ENCODE measurements at places on chromosomes 7 and 10. TPM values are rescaled to one million over a fixed set of nuclear protein-coding genes. Genes with fewer than 3 reads are reported as not detected.
A peak's percentile ranks its signal among the peaks of the same experiment; 100 is the strongest.

- no peak for DNase-seq
These were observed 49.6 kb downstream of the INPP5A start for GRCh38 chr10:132587175-132587574.

DNA sequence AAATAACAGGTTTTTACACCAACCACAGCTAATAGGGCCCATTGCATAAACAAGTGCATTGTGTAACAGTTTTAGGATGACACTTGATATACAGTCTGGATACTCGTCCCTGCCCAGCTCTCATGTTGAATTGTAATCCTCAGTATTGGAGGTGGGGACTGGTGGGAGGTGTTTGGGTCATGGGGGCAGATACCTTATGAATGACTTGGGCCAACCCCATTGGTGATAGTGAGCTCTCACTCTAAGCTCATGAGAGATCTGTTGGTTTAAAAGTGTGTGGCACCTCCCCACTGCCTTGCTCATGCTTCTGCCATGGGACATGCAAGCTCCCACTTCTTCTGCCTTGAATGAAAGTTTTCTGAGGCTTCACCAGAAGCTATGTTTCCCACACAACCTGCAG lies 136.7 kb downstream of the PDE1C start:
- DNase-seq, result no peak

DNA sequence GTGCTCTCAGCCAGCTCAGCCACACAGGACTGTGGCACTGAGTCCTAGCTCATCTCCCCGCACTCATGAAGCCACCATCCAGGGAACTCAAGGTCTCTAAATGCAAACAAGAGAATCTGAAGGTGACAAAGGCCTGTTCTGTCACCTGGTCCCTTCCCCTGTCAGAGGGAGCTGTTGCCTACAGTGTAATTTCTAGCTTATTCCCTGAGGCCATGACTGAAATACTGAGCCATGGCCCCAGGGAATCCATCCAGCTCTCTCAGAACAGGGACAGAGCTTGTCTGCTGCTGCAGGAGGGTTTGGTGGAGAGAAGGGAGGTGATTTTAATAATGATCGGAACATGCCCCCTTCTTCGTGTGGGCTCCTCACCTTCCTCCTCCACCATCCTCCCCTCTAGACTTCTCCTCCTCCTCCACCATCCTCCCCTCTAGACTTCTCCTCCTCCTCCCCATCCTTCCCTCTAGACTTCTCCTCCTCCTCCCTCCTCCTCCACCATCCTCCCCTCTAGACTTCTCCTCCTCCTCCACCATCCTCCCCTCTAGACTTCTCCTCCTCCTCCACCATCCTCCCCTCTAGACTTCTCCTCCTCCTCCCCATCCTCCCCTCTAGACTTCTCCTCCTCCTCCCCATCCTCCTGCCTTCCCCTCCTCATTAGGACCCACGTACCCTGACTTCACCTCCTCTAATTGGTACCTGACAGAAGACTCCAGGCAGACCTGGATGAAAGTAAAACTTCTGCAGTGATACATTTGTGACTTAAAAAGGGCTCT lies 338.0 kb upstream of the MKI67 start:
- DNase-seq, result no peak

The SDK1 gene
- 2.8 TPM for polyA plus RNA-seq

The NXPH1 gene
- polyA plus RNA-seq, result 0.12 TPM

DNA sequence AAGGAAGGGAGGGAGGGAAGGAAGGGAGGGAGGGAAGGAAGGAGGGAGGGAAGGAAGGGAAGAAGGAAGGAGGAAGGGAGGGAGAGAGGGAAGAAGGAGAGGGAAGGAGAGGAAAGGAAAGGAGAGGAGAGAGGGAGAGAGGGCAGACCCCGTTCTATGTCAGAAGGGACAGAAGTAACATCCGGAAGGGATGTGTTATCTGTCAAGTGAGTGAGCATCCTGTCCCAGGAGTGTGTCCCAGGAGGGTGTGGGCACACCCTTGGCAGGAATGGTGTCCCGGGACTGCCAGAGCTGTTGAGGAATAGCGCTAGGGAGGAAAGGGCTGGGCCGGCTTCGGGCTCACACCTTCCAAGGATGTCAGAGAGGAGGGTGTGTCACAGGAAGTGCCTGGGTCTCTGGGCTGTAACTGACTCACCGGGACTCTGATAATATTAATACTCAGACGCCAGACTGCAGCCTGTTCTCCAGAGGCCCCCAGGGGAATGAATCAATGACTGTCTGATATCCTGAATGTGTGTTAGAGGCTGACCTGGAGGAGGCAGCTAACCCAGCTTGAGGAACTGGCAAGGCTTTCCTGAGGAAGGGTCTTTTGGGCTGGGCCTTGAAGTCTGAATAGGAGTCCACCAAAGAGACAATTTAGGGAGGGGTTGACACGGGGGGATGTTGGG lies 125.6 kb upstream of the TNRC18 start:
- DNase-seq, result no peak

- DNase-seq, result no peak
These were observed 301.6 kb upstream of the SEMA3D start for GRCh38 chr7:85488406-85488805.

DNA sequence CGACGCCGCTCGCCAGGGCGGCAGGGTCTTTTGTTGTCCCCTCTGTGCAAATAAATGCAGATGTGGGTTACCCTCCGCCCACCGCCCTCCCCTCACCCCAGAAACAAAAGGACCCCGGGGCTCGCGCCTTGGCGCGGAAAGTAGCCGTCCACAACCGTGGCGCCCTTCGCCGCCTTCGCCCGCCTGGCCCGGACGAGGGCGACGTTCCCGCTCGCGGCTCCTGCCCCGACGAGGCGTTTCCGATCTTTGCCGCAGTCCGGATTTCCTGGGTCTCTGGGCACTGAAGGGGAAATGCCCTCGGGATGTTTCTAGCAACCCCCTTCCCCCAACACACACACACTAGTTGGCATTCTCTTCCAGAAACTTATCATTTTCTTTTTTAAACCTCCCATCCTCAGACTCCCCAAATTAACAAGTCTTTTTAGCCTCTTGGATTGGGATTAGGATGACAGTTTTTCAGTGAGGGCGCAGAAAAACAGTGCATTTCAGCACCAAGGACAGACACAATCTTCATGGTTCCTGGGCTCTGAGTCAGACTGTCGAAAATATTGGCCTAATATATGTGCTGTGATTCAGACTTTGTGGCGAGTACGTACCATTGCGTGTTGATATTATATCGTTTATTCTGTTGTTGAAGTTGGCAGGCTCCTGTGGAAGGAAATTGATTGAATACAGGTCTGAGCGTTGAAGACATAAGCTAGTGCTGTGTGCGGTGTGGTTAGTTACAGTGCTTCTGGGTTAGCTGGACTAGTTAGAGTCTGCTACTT lies 771 bp downstream of the PHYHIPL start:
- DNase-seq, result peak; percentile 23

DNA sequence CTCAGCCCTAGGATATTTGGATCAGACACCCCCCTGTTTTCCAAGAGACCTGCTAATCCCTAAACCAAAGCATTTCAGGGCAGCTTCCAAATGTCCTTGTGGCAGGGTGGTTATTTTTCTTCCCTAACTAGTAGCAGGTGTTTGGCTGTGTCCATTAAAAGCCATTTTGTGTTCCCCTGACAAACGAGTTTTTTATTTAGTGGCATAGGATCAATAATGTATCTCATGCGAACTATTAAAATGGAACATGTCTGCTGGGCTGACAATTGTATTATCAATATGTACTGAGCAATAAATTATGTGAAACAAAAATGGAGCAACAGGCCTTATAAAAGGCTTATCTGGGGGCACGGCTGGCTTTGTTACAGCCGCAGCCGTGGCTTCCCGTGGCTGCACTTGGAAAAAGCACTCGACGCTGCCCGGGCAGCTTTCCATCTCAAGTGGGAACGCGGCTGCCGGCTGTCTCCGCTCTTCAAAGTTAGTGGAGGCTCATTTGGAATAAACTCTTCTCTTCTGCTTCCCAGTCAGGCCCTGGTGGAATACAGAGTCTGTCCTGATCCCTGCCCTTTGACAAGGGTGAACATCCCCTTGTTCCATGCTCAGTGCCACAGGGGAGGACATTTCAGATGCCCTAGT lies 554.3 kb downstream of the TYW1 start:
- DNase-seq, result no peak

DNA sequence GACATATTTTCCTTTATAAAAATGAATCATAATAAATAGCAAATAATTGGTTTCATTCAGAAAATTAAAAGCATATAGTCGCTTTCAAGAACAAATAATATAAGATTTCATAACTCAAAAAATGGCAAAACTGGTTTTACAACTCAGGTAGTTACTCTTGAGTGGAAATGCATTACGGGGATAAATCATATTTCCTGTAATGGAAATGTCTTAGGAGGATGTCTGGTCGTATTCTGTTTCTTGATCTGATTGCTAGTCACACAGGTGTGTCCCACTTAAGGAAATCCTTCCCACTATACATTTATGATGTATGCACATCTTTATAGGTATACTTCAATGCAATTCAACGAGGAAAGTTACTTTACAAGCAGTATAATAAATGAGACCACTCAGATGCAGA lies 20.7 kb downstream of the NRAP start:
- no peak for DNase-seq

DNA sequence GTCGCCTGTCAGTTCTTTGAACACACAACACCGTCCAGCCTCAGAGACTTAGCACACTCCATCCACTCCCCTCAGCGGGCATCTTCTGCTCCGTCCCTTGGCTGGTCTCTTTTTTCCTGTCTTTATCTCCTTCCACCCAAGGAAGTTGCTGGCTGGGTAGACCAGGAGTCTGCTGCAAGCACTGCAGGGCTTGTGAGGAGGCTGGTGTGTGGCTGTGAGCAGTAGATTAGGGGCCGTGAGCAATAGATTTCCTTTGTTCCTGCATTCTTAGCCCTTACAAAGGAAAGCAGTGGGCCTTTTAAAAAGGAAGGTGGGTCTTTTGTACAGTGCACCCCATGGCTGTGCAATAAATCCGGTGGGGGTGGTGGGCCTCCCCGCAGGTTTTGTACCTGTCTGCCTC lies 100.3 kb upstream of the BTBD16 start:
- DNase-seq, result no peak

DNA sequence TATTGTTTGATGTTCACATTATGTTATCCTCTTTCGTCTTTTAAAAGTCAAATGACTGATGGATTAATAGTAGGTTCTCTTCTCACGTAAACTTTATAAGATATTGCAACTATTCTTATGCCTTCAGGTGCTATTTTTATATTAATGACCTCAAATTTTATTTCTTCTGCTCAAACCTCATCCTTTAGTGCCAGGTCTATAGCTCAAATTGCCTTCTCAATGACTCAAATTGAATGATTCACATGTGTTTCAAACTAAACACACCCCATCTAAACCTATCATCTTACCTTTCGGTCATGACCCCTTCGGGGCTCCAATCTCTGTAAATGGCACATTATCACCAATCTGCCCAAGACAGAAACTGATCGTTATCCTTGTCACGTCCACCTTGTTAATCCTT lies 22.0 kb upstream of the LIPF start:
- no peak for DNase-seq

- DNase-seq, result no peak
These were observed 333 bp downstream of the SMNDC1 start for GRCh38 chr10:110304394-110304779.

GRCh38 chr7:116177009-116177408 lies 33.3 kb upstream of the TES start:
- no peak for DNase-seq

The CRTAC1 gene
- 0.13 TPM for polyA plus RNA-seq

GRCh38 chr7:25565949-25566348 lies 337.7 kb upstream of the NPVF start:
- DNase-seq, result peak; percentile 76

- peak; percentile 6 for DNase-seq
These were observed 349.6 kb downstream of the DNAJB6 start for GRCh38 chr7:157686285-157686894.

DNA sequence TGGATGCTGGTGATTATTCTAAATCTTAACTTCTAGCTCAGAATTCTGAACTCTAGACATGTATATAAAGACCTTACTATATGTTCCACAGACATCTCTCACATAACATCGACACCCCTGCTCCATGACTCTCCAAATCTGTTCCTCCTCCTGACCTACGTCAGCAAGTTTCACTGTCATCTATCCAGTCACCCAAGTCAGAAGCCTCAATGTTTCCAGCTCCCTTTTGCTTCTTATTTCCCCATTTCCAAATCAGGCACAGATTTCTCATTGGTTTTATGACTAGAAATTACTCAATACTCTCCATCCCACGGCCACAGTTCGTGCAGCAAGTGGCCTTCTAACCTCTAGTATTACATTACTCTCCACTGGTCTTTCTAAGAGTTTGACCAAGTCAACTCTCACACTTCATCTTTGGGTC lies 28.5 kb downstream of the EPC1 start:
- DNase-seq, result no peak

DNA sequence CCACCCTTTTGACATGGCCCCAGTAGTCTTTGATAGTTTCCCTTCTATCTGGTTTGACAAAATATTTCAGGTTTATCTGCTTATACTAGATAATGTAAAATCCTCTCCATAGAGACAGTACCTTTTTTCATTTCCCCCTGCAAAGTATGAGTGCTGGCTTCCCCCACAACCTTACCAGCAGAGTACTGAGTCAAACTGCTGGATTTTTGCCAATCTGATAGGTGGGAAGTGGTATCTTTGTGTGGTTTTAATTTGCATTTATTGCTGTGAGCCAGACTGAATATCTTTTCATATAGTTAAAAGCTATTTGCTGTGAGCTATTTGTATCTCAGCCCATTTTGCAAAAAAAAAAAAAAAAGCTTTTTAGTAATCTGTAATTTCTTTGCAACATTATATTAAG lies 32.1 kb upstream of the HECTD2 start:
- no peak for DNase-seq

- DNase-seq, result no peak
These were observed 291.7 kb downstream of the THSD7A start for GRCh38 chr7:11540271-11540761.

DNA sequence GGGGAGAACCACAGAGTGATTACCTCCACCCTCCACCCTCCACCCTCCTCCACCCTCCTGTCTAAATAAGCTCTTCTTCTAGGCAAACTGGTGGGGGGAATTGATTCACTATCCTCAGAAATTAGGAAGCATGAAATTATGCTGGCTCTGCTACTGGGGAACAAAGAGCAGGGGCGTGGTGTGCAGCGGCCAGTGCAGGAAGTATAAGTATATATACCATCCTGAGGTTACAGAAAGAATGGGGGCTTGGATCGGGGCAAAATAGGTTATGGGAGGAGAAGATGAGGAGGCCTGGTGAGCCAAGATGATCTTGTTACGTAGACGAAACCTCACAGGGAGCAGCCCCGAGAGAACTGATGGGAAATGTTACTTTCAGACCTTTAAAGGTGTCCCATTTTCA lies 49.1 kb downstream of the SYPL1 start:
- DNase-seq, result no peak

DNA sequence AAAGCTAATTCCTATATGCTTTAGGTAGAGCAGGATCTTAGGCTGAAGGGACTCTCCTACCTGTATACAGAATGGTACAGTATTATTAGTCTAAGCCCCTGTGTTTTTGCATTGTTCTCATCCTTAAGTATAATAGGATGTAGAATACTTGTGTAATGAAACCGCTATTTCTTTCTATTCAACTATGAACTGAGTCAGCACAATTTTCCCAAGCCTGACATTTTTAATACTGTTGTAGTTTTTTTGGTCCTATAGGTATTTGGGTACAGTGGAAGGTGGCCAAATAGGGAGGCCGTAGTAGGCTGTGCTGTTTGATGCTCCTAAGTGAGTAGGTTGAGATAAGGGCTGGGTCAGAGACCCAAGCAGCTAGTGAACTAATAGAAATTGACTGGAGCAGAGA lies 205.1 kb downstream of the MACC1 start:
- DNase-seq, result no peak
